ENCODE measurements at places on chromosomes 11 and 22.
A peak's percentile ranks its signal among the peaks of the same experiment; 100 is the strongest.

GRCh38 chr11:38456371-38456770, 1858.3 kb upstream of the RAG2 start:
- DNase-seq, result no peak

- no peak for DNase-seq
Observed at GRCh38 chr22:30933457-30933856, 35.1 kb downstream of the MORC2 start.

- DNase-seq, result peak; percentile 59
Observed at GRCh38 chr11:111634981-111635705, 32.9 kb downstream of the SIK2 start.

- DNase-seq, result no peak
Observed at GRCh38 chr11:6745018-6745417, 26.8 kb downstream of the OR2AG2 start.

DNA sequence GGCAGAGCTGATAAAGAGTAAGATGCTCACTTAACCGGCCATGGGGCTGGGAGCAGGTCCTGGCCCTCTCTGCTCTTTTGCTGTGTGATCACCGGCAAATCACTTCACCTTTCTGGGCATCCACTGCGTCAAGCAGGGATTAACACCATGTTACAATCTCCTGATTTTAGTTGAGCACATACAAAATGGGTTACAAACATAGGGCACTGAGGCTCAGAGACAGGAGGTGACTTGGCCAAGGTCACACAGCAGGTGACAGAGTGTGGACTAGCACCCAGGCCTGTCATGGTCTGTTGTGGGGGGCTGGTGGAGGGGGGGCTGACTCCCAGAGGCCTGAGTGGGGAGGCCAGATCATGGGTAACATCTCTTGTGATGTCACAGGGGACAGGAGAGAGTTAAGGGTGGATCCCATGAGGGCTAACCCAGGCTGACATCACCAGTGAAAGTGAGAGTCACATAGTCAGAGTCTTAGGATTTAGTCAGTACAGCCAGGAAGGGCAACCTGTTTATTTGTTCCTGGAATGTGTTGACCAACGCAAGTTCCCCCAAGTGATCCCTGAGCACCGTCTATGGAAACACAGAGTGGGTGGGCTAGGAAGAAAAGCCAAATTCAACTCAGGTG, 27.8 kb downstream of the GDPD5 start:
- no peak for DNase-seq

- no peak for DNase-seq
Observed at GRCh38 chr11:88491674-88492073, 154.1 kb upstream of the CTSC start.

- DNase-seq, result no peak
Observed at GRCh38 chr11:125364121-125364826, 131.8 kb downstream of the FEZ1 start.

DNA sequence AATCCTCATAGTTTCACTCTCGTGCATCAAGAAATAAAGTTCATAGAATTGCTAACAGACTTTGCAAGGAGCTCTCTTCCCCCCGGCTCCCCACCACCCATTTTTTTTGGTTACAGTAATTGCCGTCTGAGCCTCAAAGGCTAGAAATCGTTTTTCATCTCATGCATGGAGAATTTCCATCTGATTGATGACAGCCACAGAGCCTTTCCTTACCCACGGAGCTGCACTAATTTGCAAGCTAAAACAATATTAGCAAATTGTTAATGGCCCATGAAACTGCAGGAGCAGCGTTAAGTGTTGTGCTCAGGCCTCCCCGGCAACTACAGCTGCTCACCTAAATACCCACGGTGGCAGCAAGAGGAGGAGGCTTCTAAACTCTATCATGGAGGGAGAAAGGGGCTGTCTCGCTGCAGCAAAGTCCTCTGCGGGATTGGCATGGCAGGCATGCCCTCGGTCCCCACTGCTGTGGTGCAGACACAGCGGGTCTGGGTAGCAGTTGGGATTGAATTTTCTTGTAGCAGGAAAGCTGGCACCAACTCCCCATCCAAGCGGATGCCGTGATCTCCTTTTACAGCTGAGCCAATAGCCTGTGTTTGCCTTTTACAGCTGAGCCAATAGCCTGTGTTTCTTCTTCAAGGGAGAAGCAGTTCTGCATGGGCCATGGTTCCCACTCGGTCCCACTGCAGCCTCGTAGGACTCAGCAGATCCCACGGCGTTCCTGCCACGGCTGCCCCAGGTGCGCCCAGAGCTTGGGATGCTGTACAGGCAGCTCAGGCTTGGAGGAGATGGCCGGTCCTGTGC, 412.3 kb downstream of the BRD1 start:
- peak; percentile 22 for DNase-seq

GRCh38 chr22:41838842-41839618, 6.1 kb downstream of the SREBF2 start:
- no peak for DNase-seq
